ENCODE measurements at places on chromosomes 5 and 9. TPM values are rescaled to one million over a fixed set of nuclear protein-coding genes. Genes with fewer than 3 reads are reported as not detected.
A peak's percentile ranks its signal among the peaks of the same experiment; 100 is the strongest.

GRCh38 chr5:169006842-169007790 lies 293.8 kb downstream of the SLIT3 start:
- no peak overlapping the region for H3K4me3 ChIP-seq
- H3K36me3 ChIP-seq: no peaks in the 10 kb centered on the region
- peaks cover 11% of the 10 kb centered on the region for H3K4me1 ChIP-seq

- H3K4me3 ChIP-seq: no peak overlapping the region
- H3K4me1 ChIP-seq: no peaks in the 10 kb centered on the region
- H3K27me3 ChIP-seq: peaks cover 9% of the 10 kb centered on the region
- H3K36me3 ChIP-seq: no peaks in the 10 kb centered on the region
- no peak for ATAC-seq
- no peak overlapping the region for H3K27ac ChIP-seq
Measured at GRCh38 chr5:80346055-80346454, 26.3 kb downstream of the SPZ1 start.

DNA sequence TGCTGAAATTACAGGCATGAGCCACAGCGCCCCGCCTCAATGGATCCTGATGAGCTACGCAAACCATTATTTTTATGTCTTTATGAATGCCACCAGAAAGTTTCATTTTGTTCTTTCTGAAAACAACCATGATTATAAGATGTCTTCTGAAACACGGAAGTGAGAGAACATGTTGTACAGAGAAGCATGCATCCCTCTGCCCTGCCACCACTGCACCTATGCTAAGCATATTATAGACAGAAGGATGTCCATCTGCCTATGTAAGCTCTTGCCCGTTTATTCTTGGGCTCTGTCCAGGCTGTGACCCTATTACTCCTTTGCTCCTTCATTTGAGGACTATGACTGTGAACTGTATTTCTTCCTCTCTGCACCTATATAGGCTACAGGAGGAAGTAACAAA lies 74.3 kb downstream of the GRAMD2B start:
- no peaks in the 10 kb centered on the region for H3K27me3 ChIP-seq
- H3K36me3 ChIP-seq: no peaks in the 10 kb centered on the region
- no peaks in the 10 kb centered on the region for H3K4me1 ChIP-seq
- H3K4me3 ChIP-seq: no peak overlapping the region

DNA sequence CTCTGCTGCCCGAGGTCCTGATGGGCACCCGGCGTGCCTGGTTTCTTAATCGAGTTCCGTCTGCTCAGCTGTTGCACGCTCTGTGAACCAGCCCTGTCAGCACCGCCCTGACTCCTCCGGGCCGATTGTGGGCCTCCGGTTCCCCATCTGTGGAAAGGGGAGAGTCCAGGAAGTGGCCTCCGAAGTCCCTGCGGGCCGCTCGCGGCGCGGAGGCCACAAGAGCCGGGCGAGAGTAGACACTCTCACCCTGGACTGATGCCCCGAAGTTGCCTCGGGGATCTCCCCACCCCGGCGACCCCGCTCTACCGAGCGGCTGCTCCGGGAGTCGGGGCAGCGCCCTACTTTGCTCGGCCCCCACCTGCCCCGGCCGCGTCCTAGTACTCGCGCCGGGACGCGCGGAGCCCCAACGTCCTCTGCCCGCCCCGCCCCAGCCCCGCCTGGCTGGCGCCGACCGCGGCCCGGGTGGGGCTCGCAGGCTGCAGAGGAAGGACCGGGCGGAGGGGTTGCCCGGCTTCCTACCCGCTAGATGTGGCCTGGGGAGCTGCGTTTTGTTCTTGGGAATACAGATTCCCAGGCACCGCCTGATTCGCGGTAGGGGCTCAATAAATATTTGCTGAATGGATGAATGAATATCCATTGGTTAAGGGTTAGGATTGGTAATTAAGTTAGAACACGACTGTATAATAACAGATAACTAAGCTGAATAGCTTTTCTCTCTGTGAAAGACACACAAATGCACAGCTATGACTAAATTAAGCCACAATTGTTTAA lies 935 bp upstream of the ZNF367 start:
- H3K36me3 ChIP-seq: no peaks in the 10 kb centered on the region
- H3K27me3 ChIP-seq: no peaks in the 10 kb centered on the region
- peak overlapping the region; percentile 71 for H3K4me3 ChIP-seq
- peak overlapping the region; percentile 97 for H3K27ac ChIP-seq

GRCh38 chr5:157570531-157571200 lies 4.9 kb downstream of the ADAM19 start:
- ATAC-seq: no peak
- no peaks in the 10 kb centered on the region for H3K27me3 ChIP-seq
- H3K27ac ChIP-seq: peak overlapping the region; percentile 96
- peaks cover 33% of the 10 kb centered on the region for H3K36me3 ChIP-seq
- peaks cover 9% of the 10 kb centered on the region for H3K4me1 ChIP-seq

Gene PCDHGA2
- 5.5 TPM for total RNA-seq

Gene NCBP1
- 30.5 TPM for total RNA-seq
